ENCODE measurements at places on chromosomes 2 and 18.
A peak's percentile ranks its signal among the peaks of the same experiment; 100 is the strongest.

- no peak for DNase-seq
Observed at GRCh38 chr2:108458082-108458481, 9.1 kb downstream of the GCC2 start.

GRCh38 chr2:140929849-140930248 lies 1201.0 kb downstream of the LRP1B start:
- DNase-seq, result no peak

- no peak for DNase-seq
Observed at GRCh38 chr2:21644266-21644665, 520.5 kb downstream of the TDRD15 start.

DNA sequence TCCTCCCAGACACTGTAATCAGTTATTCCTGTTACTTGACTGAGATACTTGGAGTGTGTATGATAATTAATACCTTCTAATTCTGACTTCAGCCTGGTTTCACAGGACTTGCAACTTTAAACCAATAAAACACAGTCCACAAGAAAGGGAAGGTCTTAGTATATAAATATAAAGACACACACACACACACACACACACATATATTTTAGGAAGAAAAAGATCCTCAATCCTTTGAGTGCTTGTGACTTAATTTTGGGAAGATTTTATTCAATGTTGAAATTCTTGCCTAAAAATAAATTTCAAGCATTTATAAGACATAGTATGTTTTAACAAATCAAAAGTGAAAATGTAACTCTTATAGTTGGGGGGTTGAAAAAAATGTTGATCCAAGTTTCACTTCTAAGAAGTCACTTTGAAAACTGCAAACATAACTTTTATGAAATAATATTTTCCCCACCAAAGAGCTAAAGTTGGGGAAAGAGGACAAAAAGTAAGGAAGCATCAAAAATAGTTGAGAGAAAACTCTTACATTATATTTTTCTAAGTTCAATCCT lies 824 bp upstream of the VPS54 start:
- DNase-seq, result no peak

- peak; percentile 64 for DNase-seq
Observed at GRCh38 chr2:26144953-26145680, 27.8 kb upstream of the GAREM2 start.

- no peak for DNase-seq
Observed at GRCh38 chr2:174038462-174038861, 73.3 kb upstream of the SP3 start.

- no peak for DNase-seq
Observed at GRCh38 chr18:78622251-78622906, 357.2 kb upstream of the SALL3 start.

- DNase-seq, result no peak
Observed at GRCh38 chr2:2743164-2743571, 412.1 kb upstream of the MYT1L start.

- DNase-seq, result no peak
Observed at GRCh38 chr2:2801458-2801857, 470.4 kb upstream of the MYT1L start.

DNA sequence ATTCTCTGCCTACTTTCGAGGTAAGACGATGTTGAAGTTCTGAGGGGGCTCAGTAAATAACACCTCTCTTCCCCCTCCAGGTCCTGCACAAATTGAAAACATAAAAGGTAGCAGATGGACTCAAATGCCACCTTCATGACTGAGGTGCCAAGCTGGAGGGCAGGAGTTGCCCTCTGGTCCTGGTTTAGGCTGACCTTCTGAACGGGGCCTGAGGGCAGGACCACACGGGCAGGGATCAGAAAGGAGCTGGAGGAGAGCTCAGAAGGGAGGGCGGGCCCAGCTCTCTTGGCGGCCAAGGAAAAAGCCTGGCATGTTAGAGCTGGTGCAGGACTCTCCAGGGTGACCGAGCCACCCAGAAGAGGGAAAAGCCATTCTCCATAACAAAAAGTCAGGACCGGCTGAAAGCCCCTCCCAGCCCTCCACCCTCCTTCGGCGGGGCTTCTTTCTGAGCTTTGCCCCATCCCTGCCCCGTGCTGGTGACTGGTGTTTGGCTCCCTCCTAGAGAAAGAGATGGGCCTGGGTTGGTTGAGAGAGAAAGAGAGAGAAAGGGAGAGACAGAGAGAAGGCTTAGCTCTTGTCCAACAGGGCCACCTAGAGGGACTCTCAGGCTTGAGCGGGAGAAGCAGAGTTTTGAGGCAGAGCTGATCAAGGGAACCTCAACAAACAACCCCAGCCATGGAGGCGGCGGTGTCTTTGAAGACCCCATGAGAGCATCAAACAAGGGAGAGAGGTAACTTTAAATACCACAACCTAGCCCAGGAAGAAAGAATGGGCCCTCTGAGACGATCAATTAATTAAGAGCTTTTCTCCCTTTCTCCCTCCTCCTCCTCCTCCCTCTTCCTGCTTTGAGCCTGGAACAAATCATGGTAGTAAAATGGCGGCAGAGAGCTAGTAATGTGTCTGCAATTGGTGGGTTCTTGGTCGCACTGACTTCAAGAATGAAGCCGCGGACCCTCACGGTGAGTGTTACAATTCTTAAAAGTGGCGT lies 50.8 kb downstream of the WIPF1 start:
- DNase-seq, result peak; percentile 20

DNA sequence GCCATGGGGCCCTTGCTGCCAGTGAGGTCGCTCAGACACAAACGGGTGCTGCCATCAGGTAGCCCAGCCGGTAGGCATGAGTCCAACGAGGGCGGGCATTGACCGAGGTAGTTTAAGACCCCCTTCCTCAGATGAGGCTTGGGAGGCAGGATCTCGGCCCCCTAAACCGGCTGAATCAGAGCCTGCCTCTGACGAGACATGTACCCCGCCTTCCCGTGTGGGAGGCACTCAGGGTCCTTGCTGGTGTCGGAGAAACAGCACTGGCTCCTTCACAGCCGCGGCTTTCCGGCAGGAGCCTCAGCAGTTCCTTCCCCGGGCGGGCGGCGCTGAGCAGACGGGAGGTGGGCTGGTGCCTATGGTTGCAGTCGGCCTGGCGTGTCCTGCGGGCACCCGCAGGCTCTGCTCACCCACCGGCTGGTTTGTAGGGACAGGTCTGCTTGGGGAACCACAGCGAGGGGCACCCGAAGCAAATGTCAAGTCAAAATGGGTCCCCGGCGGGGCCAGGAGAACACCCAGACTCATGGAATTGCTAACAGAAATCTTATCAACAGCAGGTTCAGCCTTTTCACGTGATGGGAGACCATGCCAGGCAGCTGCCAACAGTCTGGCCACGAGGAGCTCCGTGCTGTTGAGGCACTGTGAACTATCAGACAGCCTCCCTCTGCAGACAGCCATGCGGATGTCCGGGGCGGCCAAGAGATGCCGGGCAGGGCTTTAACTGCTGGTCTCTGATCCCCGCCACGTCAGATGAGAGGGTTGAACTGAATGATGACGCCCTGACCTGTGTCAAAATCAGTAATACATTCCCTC lies 2.8 kb downstream of the KCNG2 start:
- DNase-seq, result no peak

All from stimulated activated CD4-positive, alpha-beta T cell treated with anti-CD3 and anti-CD28 coated beads, Interleukin-4, amount 100 ng/mL, for 1 hour (primary cell).